ENCODE measurements at places on chromosomes 13 and 19. TPM values are rescaled to one million over a fixed set of nuclear protein-coding genes. Genes with fewer than 3 reads are reported as not detected.

The GRIN3B gene
- 0.05 TPM for total RNA-seq

- DNase-seq, result no peak
Measured at GRCh38 chr19:50702871-50703829, 16.5 kb downstream of the SHANK1 start.

DNA sequence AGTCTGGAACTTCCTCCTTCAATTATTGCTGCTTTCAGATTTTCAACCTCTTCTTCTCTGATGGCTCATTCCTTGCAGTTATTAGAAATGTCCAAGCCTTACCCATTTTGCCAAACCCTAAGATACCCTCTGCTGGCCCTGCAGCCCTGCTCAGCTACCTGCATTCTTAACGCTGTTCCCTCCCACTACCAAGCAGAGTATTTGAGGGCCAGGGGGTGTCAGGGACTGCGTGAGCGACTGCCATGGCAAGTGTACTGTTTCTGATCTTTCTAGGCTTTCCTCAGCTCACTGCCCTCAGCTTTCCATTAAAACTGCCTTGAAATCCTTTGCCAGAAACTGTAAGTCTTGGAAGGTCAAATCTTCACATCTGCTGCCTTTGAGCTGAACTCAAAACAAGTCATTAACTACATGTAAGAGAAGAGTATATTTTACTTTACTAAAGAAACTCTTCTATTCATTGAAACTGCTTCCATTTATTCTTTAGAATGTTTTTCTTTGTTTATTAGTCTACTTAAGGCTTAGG, 41.0 kb downstream of the HS6ST3 start:
- DNase-seq, result no peak

GRCh38 chr13:49998714-49999624, 2.1 kb downstream of the TRIM13 start:
- DNase-seq, result no peak

The NACC1 gene
- 18.7 TPM for total RNA-seq

- no peak for DNase-seq
Measured at GRCh38 chr19:6599866-6600454, 9.0 kb upstream of the CD70 start.

The ANKRD24 gene
- total RNA-seq, result 0.28 TPM

- no peak for DNase-seq
Measured at GRCh38 chr13:53004573-53004972, 24.0 kb upstream of the OLFM4 start.

The ZNF443 gene
- 2.6 TPM for total RNA-seq

GRCh38 chr13:77896536-77896935, 22.1 kb downstream of the EDNRB start:
- DNase-seq, result no peak

- DNase-seq, result no peak
Measured at GRCh38 chr19:46785980-46786235, 2.5 kb downstream of the SLC1A5 start.

DNA sequence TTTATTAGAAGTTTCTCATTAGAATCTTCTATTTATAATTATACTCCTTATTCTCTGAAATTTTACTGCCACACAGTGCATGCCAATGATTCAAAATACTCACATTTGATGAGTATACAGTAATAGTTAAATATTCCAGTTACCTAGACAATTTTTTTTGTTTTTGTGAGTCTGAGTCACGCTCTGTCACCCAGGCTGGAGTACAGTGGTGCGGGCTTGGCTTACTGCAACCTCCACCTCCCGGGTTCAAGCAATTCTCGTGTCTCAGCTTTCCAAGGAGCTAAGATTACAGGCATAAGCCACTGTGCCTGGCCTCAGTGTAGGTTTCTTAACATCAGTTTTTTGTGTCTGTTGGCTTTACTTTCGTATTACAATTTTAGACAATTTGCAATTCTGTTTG, 87.1 kb downstream of the ZNF486 start:
- DNase-seq, result no peak

DNA sequence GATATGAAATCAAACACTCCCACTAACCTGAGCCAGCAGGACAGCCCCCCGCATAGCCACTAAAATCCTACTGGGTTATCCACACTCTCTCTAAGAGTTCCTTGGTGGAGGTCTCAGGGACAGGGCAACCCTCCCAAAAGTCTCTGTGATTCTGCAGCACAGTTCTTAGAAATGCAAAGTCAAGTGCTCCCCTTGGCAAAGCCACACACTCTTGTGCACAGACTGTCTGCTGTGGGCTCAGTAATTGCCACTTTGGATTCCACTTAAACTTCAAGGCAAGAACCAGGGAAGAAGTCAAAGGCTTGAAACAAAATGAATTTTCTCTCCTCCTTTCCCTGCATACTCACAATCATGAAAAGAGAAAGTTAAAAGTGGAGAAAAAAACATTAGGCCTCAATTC, 61.5 kb downstream of the DOCK9 start:
- no peak for DNase-seq

DNA sequence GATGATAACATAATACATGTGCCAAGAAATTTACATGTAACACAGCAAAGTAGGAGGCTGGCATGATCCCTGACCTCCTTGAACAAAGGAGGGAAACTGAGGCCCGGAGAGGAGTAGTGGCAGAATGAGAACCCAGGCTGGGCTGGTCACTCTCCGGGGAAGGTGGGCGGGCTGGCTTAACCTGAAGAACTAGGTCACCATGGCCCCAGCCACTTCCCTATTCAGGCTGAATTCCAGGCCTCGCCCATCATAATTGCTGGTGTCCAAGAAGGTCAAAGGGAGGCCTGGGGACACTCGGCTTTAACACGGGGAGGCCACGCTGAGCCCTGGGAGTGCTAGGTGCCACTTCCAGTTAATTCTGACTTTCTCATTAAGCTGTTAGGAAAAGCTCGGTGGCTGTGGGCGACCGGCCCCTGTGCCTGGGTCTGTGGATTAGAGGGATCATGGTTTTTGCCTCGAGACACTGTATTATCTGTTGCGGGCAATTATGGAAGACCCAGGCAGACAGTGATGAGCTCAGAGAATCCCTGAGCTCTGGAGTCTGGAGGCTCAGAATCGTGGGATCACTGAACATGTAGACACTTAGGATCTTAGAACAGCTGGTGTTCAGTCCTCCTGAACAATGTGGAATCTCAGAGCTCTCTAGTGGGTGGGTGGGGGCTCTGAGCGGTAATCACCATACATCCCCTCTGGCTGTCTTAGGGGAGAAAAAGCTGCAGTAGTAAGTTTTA, 5.0 kb upstream of the TINCR start:
- no peak for DNase-seq

The ZNF784 gene
- total RNA-seq, result 6.0 TPM

DNA sequence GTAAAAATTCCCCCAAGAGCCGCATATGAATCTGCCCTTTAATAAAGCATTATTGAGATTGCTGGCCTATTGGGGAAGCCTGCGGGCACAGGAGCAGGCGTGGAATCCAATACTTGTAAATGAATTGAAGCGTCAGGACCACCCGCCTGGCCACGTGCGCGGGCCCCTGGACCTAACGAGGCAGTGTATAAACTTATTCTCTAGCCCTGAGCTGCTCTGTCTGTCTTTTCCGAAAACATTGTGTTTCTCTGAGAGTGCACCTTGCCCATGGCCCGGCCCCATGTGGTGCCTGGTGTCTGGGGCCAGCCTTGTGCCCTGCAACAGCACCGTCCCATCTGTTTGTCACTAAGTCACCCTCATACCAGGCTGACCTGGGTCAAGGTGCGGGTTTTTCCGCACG, 14.4 kb downstream of the UBXN6 start:
- no peak for DNase-seq

The C1QTNF9 gene
- not detected for total RNA-seq

The PSG4 gene
- not detected for total RNA-seq

- no peak for DNase-seq
Measured at GRCh38 chr19:7083076-7083956, 13.8 kb downstream of the ZNF557 start.

The ZNF446 gene
- total RNA-seq, result 4.6 TPM

The CCL25 gene
- total RNA-seq, result not detected

GRCh38 chr13:45479661-45480060, 14.9 kb downstream of the COG3 start:
- no peak for DNase-seq

The ZNF582 gene
- total RNA-seq, result 1.3 TPM

The SYNE4 gene
- total RNA-seq, result 4.4 TPM

DNA sequence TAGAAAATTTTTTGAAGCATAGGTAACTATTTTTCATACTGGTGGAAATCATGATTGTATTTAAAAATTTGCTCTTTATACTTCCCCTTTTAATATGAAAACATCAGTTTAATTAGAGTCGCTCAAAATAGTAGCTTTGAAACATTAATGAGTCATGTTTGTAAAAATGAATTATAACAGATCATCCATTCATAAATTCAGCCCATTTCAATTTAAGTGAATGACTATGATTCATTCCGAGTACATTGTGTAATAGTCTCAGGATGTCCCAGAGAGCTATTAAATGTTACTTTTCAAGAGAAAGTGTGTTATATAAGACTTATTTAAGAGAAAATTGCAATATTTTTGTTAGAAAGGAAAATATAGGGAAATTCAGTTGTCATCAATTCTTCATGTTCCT, 111.0 kb downstream of the FNDC3A start:
- no peak for DNase-seq

DNA sequence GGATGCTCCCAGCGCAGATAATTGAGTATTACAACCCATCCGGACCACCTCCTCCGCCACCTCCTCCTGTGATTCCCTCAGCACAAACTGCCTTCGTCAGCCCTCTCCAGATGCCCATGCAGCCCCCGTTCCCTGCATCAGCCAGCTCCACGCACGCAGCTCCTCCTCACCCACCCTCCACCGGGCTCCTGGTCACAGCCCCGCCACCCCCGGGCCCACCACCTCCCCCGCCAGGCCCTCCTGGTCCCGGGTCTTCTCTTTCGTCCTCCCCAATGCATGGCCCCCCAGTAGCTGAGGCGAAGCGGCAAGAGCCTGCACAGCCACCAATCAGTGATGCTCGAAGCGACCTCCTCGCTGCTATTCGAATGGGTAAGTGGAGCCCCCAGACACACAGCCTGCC, 78.0 kb downstream of the GPR12 start:
- DNase-seq, result no peak

GRCh38 chr13:47646298-47646697, 354.8 kb downstream of the SUCLA2 start:
- no peak for DNase-seq

DNA sequence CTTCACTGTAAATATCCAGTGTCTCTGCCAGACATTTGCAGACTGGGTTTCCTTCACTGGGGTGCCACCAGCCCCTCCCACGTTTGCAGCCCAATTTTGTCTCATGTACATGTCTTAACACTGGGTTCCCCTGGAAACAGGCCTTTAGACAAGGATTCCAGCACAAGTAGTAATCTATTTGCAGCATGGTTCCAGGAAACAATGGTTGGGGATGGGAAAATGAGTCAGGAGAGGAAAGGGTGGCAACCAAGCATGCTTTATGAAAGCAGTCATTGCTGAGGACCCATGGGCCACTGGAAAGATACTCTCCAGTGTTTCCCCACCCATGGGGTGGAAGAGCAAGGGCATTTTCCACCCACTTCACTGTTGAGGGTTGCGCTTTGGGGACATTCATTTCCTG, 53.6 kb upstream of the FARP1 start:
- no peak for DNase-seq
